ENCODE measurements at places on chromosomes 7 and 10.

DNA sequence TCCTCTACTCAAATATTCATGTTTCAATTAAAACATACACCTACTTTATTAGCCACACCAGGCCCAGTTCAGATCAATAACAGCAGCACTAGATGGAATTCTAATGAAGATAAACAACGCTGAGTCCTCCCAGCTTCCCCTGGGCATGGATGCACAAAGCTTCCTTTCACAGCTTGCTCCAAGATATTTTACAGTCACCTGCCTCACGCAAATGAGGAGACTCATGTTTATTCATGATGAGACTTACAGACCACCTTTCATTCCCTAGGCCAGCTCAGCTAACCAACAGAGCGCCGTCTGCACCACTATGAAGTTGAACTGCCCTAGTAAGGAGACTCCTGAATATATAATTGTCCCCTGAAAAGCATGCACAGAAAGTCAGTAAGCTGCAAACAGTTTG lies 283.0 kb upstream of the AOAH start:
- DNase-seq = peak; percentile 33

- DNase-seq = no peak
Measured at GRCh38 chr10:13891128-13892000, 304.6 kb downstream of the PRPF18 start.

DNA sequence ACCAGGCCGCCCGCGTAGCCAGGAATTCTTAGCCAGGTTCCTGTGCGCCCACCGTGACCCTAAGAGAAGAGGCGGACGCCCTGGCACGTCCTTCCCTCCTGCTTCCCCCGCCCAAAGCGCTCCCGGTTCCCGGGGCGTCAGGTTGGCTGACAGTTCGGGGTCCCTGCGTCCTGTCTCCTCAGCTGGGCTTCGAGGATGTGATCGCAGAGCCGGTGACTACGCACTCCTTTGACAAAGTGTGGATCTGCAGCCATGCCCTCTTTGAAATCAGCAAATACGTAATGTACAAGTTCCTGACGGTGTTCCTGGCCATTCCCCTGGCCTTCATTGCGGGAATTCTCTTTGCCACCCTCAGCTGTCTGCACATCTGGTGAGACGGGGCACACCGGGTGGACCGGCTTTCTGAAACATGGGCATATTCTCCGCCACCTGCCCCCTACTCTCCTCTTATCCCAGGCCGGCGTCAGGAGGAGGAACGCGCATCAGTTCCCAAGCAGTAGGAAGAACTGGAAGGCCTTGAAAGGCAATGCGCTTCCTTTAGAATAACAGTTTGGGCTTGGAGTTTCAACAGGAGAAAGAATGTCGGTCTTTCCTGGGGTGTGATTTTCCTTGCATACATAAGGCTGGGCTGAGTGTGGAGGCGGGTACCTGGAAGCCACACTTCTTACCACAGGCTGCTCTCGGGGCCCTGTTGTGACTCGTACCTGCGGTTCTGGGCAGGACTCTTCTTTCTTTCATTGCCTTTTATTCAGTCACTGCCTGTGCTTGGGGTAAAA lies 728 bp downstream of the CAV2 start:
- DNase-seq = no peak

- DNase-seq = peak; percentile 84
Measured at GRCh38 chr7:90816511-90817142, 220.5 kb downstream of the CDK14 start.

DNA sequence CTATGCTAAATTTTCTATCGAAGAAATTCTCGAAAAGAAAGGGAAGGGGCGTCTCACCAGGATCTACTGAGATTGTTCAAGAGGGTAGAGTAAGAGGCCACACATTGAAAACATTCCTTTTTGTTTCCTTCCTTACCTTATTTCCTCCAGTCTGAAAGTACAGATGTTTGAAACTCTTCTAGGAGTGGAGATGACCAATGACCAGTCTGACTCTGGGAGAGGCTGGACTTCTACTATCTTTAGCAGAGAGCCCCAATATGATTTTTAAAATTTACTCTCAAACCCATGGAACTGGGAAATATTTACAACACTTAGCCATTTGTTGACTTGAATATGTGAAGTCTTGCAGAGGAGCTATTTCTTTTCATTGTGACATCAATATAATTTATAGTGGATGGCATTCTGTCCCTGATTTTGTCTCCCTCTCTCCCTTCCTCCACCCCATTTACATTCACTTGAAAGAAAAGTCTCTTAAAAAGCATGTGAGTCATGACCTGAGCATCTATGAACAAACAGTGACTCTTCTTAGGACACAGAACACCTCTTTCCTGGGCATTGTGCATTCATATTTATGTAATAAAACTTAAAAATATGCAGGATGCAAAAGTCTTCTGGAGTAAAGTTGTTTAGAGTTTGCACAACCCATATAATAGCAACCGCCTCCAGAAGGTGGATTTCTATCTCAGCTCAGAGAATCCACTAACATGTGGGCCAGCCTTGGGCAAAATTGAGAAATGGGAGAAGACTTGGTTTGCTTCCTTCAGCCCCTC lies 31.2 kb upstream of the BMPER start:
- peak; percentile 72 for DNase-seq

- no peak for DNase-seq
Measured at GRCh38 chr7:154984601-154985188, 18.2 kb downstream of the PAXIP1 start.

- no peak for DNase-seq
Measured at GRCh38 chr7:14115701-14116100, 126.2 kb upstream of the ETV1 start.

GRCh38 chr10:21976739-21977138 lies 26.8 kb downstream of the DNAJC1 start:
- no peak for DNase-seq

- DNase-seq = no peak
Measured at GRCh38 chr10:132628966-132629900, 91.6 kb downstream of the INPP5A start.

- no peak for DNase-seq
Measured at GRCh38 chr10:2143213-2143835, 406.0 kb upstream of the ADARB2 start.

DNA sequence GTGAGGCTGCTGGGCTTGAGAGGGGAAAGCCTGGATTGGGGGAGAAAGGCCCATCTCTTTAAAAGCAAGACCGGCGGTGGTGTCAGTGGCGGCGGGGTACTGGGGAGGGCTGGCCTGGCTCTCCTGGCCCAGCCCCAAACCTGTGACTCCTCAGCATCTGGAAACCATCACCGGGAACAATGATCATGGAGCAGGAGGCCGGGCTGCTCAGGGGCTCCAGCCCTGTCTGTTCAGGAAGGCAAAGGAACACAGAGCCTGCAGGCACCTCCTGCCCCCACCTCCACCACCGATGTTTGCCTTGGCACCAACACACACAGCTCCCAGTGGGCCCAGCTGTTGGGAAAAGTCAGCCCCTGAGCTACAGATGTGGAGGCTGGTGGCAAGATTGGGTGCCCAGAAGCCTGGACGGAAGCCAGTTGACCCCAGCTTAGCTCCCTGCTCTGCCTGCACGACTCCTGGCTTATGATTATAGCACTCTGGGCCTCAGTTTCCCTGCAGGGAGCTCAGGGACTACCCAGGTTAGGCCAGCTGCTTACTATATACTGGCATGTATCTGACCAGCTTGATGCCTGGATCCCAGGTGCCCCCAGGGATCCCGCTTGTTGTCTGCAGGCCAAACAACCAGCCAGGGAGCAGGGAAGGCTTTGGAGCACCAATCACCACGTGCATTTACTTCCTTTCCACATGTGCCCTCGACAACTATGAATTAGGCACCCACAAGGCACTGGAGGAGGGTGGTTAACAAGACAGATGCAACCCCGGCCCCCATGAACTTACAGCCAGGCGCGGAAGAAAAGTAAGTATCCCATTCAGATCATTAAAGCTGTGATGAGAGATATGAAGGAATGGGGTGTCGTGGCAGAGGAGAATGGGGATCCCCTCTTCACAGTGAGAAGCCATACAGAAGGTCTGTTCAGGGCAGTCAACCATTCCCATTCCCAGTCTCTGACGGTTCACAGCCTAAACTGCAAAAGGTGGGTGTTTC lies 37.3 kb downstream of the ZCCHC24 start:
- DNase-seq = no peak

GRCh38 chr10:9239298-9239697 lies 1184.8 kb downstream of the GATA3 start:
- no peak for DNase-seq

GRCh38 chr10:100519311-100520051 lies at the start of gene SEC31B:
Gene SEC31B, minus strand, starts transcription at chr10:100519861. Its CDS starts 2,909 bp downstream, at chr10:100516952.
- no peak for DNase-seq

- no peak for DNase-seq
Measured at GRCh38 chr7:70756789-70757188, 375.2 kb upstream of the GALNT17 start.

DNA sequence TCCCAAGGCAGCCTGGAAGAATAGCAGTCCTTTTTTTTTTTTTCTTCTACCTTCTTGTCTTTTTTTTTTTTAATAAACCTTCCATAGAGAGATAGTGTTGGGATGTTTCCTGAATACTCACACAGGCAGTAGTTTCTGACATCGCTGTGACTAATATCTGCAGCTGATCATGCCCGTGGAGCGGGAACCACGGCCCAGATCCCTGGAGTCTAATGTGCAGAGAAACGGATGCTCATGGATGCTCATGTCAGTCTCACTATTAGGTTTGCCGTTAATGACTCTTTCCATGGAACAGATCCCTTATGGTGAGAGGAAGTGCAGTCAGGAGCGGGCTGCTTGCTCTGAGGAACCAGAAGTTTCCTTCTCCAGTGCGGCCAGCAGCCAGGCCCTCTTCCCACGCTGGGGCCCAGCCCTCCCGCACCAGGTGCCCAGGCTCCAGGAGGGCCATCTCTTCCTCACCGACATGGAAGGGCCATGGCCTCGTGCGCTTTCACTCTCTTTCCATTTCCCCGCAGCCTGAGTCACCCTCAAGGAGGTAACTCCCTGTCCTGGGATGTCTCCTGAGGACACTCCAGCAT lies 132.5 kb downstream of the WDR37 start:
- peak; percentile 6 for DNase-seq

DNA sequence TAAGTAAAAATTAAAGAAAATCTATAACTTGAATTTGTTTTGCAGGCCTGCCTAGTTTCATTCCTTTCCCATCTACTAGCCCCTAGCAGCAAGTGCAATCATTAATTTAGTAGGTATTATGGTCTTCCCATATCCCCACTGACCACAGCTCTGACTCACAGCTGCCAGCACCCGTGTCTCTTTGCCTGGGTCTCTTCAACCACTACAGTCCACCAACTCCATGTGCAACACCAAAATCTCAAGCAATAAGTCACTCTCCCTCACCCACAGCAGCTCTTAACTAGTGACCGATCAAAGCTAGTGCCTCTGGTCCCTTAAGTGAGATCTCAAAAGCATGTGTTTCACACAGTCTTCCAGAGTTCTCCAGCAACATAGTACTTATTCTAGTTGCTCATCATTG lies 26.0 kb upstream of the THSD7A start:
- no peak for DNase-seq

- DNase-seq = no peak
Measured at GRCh38 chr10:92787557-92788152, 60.7 kb upstream of the EXOC6 start.

DNA sequence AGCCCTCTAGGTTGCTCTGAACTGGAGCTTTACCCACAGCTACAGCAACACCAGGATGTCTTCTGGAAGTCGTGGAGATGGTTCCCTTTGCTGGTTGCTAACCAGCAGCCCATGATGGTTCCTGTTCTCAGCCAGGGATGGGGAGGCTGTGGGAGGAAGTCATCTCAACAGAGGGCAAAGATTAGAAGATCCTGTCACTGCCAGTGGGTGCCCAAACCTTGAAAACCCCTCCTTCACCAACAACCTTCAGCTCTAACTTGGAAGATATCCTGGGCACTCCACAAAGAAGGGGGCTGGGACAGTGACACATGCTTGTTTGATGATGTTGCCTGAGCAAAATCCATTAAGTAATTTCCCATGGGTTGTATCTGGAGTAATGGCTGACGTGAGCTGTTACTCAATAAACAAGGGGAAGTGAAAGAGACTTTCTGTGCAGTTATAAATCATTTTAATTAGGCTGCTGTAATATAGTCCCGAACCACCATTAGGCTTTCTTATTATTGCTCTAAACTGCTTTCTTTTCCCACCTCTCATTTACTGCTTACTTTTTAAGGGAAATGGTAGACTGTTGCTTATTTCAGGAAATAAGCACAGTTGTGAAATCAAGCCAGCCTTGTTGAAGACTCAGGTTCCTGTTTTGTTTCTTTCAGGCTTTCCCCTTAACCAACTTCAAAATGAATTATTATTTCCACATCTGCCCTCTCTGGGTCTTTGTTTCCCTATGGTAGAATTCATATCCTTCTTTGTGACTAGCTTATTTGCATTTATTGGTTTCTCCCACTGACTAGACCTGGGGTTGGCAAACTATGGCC lies 124.8 kb downstream of the PPP1R17 start:
- DNase-seq = no peak

DNA sequence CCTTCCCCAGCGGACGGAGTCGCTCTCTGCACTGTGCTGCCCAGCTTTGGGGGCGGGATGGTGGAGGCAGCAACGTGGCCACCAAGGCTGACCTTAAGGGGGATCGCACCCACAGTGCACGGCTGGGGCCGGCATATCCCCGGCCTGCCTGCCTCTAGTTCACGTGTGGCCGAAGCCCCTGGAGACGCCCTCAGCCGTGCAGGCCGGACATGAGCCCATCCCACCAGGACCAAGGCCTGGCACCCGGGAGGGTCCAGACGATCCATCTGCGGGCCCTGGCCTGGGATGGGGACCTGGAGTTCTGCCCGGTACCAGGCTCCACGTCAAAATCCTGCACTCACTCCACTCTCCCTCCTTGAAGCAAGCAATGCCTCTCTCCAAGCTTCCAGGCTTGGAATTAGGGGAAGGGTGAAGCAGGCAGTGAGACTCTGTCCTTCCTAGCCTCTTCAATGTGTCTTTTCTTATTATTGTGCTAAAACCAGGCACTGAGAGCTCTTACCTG lies 520.8 kb downstream of the REEP3 start:
- no peak for DNase-seq

GRCh38 chr7:90211391-90212148 lies at the start of gene STEAP2:
Gene STEAP2, plus strand, starts transcription at chr7:90211740. Its CDS starts 13,343 bp downstream, at chr7:90225083.
- peak; percentile 40 for DNase-seq

- DNase-seq = no peak
Measured at GRCh38 chr7:117777335-117778142, 95.7 kb downstream of the CTTNBP2 start.

- DNase-seq = no peak
Measured at GRCh38 chr10:63429281-63429680, 36.5 kb downstream of the JMJD1C start.

DNA sequence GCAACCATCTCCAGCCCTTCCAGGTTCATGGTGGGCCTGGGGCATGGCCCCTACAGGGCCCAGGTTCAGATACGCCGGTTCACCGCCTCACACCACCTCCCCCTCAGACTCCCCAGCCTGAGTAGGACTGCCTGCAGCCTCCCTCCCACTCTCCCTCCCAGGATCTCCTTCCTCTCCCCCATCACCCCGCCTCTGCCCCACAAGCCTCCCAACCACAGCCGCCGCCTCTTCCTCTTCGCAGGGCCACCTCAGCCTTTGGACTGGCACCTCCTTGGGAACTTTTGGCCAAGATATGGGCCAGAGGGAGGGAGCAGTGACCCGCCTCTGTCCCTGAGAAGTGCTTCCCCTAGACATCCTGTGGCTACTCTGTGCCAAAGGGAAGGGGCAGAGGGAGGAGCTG lies 9.3 kb downstream of the KCNIP2 start:
- no peak for DNase-seq

- no peak for DNase-seq
Measured at GRCh38 chr10:133391761-133392518, 2.0 kb upstream of the MTG1 start.
